ENCODE measurements at places on chromosomes 3 and 15. TPM values are rescaled to one million over a fixed set of nuclear protein-coding genes. Genes with fewer than 3 reads are reported as not detected.

DNA sequence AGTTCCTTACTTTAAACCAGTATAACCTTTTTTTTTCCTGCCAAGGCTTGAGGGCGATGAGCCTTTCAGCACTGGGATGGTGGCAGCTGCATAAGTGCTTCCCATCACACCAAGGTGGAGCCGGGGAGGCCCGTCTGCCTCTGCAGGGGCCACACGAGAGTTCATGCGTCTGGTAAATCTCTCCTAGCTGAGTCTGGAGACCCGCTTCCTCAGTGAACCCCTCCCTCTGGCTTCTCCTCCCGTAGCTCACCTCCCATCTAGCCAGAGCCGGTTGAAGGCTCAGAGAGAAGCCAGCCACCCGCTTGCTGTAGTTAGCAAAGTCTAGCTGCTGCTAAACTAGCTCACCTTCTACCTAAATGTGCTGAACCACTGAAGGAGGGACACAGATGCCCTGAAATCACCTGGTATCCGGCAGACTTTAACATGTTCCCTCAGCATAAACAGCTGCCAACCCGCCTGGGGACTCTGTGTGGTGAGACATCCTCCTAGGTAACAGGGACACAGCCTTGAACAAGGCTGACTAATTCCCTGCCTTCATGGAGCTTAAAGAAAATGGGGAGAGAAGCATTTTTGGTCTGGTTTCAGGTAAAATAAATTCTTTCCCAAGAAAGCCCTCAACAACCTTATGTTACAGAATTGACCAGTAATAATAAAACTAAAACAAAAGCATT, 42.9 kb downstream of the RLBP1 start:
- DNase-seq: no peak

- no peak for DNase-seq
These were observed 136.8 kb downstream of the TBL1XR1 start for GRCh38 chr3:177060492-177060891.

DNA sequence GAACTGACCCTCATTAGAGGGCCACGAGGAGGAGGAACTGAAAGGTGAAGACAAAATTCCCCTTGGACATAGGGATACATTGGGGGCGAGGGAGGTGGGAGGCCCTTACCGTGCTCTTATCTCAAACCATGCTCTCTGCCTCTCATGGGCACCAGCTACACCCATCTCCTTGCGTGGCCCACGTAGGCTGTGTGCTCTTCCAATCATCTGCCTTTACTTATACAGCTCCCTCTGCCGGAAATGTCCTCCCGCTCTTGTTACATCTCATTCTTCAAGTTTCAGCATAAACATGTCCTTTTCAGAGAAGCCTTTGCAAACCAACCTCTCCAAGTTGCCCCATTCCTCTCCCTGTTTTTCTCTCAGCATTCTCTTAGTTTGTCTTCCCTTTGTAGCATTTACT, 307.8 kb upstream of the PROK2 start:
- DNase-seq: no peak

- no peak for DNase-seq
These were observed 43.8 kb downstream of the GABRB3 start for GRCh38 chr15:26729030-26729429.

Gene CCDC191
- total RNA-seq: 4.2 TPM

Gene SLC35G2
- total RNA-seq: 14.7 TPM
